ENCODE measurements at places on chromosomes 12 and 14.

DNA sequence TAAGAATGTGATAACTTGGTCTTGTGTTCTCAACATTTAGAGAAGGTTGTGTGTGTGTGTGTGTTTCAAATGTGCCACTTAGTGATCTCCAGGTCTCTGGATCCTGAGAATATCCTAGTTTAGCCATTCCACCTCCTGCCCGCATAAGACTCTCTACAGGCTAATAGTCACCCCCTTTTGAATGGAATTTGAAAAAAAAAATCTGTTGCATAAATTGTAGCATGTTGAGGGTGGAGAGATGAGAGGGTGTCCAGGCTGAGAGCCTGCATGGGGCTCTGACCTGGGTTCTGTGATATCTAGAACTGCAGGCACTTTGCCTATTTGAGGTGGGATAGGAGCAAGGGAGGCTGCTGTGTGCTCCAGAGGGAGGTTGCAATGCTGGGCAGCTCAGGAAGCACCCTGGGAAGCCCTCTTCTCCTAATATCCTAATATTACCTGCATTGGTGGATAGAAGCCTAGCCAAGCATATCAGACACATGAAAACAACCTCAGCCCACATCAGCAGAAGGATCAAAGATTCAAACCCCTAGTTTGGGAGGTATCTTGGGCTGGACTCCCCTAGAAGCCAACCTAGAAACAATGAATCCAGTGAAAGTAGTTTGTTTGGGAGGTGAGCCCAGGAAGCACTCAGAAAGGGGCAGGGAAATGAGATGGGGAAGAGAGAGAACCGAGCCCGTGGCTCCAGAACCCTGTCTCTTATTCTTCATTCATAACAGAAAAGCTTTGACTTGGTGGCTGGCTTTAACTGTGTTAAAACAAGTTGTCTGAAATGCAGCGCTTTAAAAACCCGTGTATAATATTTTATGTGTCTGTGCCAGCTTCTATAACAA, 35.6 kb upstream of the RBM19 start:
- DNase-seq = no peak

- DNase-seq = no peak
Measured at GRCh38 chr14:28608851-28609828, 157.4 kb upstream of the FOXG1 start.

DNA sequence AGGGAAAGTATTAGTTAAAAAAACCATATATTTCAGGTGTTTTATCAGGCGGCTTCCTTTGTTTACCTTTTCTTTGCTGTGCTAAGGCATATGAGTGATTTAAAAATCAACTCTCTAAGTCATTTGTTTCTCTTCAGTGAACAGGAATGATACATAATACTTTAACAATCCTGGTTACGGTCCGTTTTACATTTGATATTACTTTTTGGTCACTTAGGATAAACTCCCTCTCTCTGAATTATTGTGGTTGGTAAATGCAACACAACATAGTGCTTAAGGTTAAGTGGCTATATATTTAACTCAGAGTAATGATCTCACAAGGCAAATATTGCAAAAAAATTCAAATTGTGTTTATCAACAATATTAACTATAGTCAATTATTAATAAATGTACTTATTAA, 32.7 kb upstream of the AKAP6 start:
- no peak for DNase-seq

DNA sequence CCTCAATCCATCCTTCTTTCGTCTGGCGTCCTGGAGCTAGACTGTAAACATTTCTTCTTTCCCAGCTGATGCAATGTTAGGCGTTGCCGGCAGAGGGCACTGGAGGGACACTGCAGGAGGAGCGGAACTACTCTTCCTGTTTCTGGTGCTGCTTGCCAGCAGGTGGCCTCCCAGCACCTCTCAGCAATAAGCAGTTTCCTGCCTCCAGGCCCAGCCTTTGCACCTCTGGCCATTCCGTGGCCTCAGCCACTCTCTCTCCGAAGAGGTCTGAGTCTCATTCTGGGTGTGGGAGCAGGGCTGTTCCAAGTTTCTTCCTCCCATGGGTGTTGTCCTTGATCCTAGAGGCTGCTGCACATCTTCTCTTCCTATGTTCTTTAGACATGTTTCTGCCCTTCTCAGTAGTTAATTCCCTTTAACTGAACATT, 7.5 kb upstream of the ASPG start:
- DNase-seq = peak; percentile 72

DNA sequence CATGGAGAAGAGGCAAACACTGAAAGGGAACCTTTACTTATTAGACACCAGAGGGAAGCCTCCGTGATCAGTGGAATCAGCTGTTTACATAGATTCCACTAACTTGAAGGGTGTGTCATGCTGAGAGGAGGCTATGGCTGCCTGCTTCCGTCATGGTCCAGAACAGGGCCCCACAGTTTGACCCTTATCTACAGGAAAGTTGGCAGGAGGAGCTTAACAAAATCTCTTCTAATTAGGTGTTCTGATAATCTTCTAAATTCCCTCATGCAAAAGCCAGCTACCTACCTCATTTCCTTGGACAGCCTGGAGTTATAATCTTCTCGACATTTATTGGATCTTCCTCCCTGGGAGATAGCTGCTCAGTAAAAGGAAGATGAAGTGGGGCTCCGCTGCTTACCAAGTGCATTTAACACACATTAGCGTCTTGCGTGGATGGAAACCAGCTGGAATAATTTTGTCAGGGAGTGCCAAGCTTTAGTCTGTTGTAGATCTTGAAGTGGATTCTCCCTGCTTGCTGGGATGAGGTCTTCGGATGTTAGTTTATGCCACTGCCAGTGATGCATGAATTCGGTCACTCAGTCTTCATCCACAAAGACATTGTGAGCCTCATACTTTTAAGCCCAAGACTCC, 171.0 kb downstream of the PAH start:
- DNase-seq = no peak

DNA sequence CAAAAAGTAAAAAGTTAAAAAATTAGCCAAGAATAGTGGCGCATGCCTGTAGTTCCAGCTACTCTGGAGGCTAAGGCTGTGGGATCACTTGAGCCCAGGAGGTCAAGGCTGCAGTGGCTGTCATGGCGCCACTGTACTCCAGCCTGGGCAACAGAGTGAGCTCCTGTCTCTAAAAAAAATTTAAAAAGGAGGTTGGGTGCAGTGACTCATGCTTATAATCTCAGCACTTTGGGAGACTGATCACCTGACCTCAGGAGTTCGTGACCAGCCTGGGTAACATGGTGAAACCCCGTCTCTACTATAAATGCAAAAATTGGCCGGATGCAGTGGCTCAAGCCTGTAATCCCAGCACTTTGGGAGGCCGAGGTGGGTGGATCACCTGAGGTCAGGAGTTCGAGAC, 8.2 kb upstream of the YLPM1 start:
- DNase-seq = no peak

- DNase-seq = no peak
Measured at GRCh38 chr12:124901003-124901402, 13.4 kb downstream of the UBC start.
